AG20443 (cell line): ENCODE measurements at places on chromosomes 12 and 14.

GRCh38 chr14:67396381-67396970 is 15.5 kb downstream of the PLEK2 start:
- DNase-seq: peak; percentile 69

GRCh38 chr12:101455685-101456084 is 19.5 kb upstream of the SPIC start:
- no peak for DNase-seq

- peak; percentile 90 for DNase-seq
These were observed 36.2 kb downstream of the SYNE3 start for GRCh38 chr14:95480109-95480886.

- DNase-seq: no peak
These were observed 2.7 kb upstream of the RABGGTA start for GRCh38 chr14:24274101-24274543.

GRCh38 chr12:104928036-104928745 is 29.9 kb downstream of the SLC41A2 start:
- DNase-seq: peak; percentile 12

DNA sequence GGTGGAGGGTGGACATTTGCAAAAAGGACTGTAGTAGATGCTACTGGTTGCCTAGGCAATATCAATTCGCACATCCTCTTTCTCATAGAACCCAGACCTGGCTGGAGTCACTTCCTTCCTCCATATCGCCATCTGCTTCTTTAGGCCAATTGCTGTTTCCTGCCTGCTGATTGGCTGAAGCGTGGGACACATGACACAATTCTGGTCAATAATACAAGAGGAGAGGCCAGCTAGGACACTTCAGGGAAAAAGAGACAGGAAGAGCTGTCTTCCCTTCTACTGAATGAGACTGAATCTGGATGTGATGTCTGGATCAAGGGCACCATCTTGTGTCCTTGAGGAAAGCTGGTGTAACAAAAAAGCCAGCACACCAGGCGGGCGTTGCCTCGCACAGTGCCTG is 53.8 kb downstream of the TRPV4 start:
- no peak for DNase-seq

- no peak for DNase-seq
These were observed 379.9 kb upstream of the PDE3A start for GRCh38 chr12:19988459-19988873.

- DNase-seq: peak; percentile 45
These were observed 485.1 kb downstream of the ZFP36L1 start for GRCh38 chr14:68307790-68308168.

GRCh38 chr14:28762303-28762954 is 4.2 kb upstream of the FOXG1 start:
- no peak for DNase-seq

DNA sequence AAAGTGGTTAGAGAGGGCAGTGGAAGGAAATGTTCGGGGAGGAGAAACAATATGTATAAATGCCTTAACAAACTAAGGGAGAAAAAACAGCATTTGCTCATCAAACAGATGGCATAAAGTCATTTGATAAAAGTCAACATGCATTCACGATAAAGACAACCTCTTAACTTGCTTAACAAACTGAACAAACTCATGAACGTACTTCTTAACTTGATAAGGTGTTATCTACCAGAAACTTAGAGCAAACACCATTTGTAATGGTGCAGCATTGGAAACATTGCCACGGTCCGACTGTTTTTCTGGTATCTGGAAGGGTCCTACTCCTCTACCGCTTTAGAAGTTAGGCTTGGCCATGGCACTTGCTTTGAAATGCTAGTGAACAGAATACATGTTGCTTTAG is 4.2 kb upstream of the RPS6KL1 start:
- no peak for DNase-seq

DNA sequence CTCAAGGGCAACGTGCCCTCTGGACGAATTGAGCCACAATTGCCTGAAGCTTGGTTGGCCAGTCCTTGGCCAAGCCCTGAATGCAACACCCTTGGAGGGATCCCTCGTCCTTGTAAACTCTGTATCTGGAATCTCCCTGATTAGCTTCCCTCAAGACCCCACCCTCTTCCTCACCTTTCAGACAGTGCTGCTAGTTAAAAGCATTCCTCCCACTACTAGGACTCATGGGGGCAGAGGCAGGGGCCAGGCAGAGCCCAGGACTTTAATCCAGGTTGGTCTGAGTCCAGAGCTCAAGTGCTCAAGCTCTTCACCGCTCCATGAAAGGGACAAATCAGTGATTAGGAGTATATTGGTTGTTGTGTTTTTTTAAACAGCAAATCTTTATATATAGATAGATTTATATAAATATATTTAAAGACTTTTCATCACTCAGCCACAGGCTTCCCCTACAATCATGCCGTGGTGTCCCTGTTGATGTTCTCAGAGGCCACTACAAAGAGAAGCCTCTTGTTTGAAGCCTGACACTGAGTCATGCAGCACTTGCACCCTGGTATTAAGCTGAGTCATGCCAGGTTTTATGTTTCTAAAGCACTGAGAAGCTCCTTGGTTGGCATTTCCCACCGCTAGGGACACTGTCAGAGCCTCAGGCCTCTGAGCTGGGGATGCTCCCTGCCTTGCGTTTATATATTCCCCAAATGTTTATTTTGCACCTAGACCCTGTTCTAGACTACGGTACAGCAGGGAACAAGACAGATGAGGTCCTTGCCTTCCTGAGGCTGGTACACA is 53.8 kb upstream of the GSC start:
- DNase-seq: no peak

DNA sequence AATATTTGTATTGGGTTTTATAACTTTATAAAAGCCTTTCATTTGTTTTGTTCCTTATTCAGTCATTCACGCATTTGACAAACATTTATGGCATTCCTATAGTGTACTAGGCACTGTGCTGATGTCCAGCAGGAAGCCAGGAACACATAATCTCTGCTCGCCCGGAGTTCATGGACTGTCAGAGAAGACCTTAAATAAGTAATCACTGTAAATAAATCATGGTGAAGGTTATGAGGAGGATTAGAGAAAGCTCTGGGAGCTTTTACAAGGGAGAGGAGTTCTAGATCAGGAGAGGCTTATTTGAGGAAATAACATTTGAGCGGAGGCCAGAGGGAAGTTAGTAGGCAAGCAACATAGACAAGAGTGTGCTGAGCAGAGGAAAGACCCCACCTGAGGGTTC is 1.4 kb upstream of the RDH11 start:
- DNase-seq: no peak

GRCh38 chr14:100523843-100524169 is 63.4 kb downstream of the BEGAIN start:
- DNase-seq: no peak

DNA sequence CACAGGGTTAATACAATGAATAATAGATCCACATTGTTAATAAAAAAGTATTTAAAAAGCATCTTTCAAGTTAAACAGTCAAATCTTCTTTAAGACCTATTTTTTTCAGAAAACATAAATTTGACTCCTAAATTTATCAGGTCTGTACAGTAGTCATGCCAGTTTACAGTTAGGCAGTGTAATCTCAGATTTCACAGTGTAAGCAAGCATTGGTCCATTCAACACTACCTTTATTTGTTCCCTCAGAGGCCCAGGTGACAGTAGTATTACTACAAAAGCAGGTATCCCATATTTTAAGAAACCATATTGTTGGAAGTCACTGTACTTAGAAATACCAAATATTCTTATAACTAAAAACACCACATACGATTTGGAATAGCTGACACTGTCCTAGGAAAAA is 6.1 kb downstream of the ATP2B1 start:
- DNase-seq: no peak

GRCh38 chr14:58118097-58118815 is 33.8 kb downstream of the ARMH4 start:
- DNase-seq: no peak

- DNase-seq: no peak
These were observed 30.9 kb upstream of the ANKRD9 start for GRCh38 chr14:102540315-102541028.

GRCh38 chr12:98745578-98746391 is 100.7 kb downstream of the APAF1 start:
- DNase-seq: peak; percentile 52

DNA sequence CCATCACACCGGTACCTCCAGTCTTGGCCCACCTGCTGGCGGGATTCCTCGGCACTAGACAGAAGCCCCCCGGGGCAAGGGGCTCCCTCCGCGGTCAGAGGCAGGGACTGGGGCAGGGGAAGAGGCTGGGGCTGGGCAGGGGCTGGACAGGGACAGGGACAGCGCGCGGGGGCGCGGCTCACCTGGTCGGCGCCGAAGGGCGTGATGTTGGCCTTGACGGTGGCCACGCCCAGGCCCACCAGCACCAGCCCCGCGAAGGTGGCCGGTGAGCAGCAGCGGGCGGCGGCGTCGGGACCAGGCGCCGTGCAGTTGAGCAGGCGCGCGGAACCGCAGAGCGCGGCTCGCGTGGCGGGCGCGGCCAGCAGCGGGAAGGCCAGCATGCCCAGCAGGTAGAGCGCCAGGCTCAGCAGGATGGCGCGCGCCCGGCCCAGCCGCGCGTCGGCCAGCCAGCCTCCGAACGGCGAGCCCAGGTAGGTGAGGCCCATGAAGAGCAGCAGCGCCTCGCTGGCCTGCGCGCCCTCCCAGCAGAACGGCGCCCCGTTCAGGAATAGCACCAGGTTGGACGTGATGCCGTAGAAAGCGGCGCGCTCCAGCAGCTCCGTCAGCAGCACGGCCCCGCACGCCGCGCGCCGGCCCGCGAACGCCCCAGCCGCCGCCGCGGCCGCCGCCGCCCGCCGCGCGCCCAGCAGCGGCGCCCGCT is 392 bp downstream of the SLC15A4 start:
- DNase-seq: no peak

DNA sequence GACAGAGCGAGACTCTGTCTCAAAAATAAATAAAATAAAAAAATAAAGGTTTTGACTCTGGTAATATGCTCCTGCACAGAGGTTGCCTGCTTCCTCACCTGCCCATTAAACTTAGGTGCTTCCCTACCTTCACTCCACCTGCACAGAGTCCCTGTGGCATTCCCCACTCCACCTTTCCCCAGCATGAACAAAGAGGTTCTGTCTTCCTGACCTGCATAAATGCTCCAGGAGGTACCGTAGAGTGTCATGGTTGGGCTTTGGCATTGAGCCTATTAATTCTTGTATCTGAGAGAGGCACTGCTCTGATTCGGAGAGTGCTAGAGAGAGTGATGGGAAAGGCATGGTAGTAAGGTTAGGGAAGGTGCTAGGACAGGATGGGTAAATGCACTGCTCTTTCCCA is 6.3 kb downstream of the ARHGAP9 start:
- no peak for DNase-seq

DNA sequence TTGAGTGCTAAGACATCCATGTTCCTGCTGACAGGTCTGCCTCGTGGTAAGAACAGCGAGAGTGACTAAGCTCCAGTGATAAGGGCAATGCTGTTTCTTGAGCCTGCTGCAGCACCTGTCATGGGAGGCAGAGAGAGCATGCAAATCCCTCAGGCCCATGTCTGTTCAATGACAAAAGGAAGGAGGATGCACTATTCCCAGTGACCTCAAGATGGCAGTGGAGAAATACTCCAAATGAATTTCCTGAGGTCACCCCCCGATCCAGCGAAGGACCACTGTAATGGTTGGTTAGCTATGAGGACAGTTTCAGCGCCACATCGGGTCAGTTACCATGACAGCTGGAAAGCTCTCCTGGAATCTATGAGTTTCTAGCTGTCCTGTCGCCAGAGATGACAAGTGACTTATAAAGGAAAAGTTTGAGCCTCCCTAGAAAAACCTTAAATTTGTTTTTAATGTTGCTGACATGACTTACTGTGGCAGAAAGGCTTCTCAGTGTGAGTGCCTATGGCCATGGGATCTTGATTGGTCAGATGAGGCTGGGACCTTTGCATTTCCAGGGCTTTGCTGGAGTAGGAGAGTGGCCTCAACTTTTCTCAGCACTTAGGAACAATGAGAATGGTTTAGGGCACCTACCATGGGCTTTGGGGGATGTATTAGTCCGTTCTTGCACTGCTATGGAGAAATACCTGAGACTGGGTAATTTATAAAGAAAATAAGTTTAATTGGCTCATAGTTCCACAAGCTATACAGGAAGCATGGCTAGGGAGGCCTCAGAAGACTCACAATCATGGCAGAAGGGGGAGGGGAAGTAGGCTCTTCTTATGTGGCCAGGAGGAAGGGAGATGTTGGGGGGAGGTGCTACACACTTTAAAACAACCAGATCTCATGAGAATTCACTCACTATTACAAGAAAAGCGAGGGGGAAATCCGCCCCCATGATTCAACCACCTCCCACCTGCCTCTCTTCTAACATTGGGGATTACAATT is 88.0 kb upstream of the TMEM260 start:
- DNase-seq: peak; percentile 50

- no peak for DNase-seq
These were observed 19.7 kb upstream of the GRIP1 start for GRCh38 chr12:66698558-66698957.

DNA sequence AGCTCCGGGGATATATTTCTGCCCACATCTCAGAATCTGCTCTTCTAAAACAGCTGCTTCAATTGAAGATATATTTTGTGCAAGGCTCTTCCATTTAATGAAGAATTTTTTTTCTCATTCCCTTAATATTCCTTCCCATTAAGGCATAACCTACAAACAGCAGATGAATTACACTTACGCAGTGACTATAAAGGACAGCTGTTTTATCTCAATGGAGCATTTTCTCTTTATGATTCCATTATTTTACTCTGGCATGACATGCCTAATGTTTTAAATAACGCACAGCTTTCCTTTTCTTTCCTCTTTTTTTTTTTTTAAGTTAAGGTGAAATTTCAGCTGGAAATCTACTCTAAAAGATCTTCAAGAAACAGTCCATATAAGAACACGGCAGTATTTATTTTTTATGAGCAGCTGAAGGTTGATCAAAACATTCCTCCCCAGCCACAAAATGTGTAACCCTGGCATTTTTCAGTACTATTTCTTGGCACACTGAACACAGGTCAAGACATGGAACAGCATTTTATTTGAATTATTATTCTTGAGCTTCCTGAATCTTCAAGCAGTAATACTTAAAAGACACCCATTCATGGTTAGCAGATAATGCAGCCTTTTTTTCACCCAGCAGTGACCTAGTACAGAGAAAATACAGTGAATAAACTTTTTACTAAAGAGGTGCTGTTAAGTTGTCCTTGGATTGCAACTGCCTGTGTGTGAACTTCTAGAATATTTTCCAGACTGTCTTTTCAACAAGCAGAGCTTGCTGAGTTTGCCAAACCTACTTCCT is 118.1 kb upstream of the FOXN3 start:
- DNase-seq: peak; percentile 24

DNA sequence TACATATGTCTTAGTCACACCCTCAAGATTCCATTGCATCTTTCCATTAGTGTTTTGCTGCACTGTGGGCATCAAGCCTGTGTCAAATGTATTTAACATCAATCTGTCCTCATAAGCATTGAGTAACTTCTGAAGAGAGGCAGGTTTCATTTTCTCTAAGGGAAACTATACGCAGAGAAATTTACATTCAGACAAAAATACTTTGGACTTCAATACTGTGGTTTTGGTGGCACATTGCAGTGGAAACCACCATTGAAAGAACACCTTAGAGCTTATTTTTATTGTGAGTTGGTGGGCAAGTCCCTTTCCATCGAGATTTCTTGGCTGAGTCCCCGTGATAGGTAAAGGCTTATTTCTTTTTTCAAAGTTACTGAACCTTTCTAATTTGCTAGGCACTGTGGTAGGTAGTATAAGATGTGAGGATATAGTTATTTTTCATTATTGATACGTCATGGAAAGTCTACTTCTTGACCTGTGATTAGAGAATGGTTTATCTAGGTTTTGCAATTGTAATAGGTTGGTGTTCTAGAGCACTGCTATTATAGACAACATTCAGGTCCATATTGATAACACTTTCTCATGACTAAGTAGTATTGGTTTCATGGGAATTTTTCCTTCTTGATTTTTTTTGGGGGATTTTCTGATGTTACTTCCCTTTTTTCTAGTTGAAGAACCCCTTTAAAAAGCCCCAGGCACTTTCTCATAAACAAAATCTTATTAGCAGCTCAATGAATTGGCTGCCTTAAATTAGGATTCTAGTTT is 81.9 kb downstream of the CFAP54 start:
- no peak for DNase-seq
